ENCODE measurements at places on chromosomes 4 and X.

DNA sequence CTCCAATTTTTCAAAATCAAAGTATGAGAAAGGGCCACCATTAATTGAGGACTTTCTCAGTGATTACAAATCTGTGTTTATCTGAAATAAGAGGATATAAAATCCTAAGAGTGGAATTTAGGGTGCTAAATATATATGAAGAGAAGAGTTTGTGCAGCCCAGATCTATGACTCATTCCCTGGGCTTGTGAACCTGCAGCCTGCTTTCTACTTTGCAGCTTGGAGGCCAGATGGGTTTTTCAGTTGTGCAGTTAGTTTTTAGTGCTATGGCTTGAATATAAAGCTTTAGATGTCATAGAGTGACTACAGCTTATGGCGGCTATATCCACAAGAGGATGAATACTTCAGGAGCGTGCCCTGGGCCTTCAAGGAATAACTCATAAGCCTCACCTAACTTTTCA lies 1391.1 kb downstream of the FSTL5 start:
- DNase-seq: no peak

DNA sequence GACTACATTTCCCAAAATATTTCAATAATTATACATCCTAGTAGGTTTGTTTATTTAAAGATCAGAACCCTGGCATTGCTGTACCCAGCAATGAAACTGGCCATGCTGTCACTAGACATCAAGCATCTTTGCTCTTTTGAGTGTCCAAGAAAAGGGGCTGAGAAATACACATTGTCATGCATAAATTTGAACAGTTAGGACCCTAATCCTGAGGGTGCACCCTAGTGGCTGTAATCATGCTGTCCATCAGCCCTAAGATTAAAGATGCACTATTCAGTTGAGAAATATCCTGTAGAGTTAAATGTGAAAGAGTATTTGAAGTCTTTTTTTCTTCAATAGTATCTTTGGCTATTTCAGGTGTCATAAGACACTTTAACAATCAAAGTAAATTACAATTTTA lies 108.8 kb downstream of the NFKB1 start:
- no peak for DNase-seq

DNA sequence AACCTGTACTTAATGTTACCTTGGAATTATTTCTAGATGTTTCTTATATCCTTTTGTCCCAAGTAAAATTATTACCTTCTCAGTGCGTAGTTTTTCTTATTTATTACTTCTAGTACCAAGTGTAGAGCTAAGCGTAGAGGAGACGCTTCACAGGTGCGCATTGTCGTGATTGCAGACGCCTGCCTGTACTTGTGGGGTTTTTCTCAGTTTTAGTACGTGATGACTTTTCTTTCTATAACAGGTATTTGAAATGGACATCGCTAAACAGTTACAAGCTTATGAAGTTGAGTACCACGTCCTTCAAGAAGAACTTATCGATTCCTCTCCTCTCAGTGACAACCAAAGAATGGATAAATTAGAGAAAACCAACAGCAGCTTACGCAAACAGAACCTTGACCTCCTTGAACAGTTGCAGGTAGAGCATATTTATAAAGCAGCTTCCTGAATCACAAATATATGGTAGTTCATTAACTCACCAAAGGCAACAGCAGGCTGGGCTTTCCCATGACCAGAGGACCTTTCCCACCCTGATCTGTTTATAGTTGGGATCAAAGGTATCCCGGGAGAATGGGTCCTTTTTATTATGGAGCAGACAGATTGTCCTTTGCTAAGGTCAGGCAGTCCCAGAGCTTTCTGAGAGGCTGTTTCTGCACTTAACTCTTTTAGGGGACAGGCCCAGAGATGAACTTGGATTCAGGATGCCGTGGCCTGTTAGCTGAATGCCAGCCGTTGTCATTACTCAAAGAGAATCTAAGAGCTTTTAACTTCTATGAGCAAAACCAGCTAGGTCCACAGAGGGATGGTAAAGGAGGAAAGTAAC lies 172.9 kb downstream of the PTTG2 start:
- DNase-seq: no peak

- no peak for DNase-seq
Observed at GRCh38 chr4:19983072-19983471, 268.6 kb upstream of the SLIT2 start.

DNA sequence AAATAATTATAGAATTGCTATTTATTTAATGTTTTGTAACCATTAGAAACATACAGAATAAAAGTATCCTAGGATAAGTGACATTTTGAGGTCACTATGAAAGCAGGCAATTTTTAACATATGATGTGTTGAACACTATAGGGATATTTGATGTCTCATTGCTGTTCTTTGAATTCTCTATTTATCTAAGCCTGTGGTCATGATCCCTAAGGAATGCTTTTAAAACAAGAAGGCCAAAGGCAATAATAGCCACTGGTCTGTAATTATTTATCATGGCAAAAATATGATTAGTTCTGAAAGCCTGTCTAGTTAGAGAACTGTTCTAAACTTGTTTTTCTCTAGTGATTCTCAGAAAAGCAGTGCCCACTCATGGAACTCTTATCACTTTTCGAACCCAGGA lies 186.6 kb downstream of the RPA4 start:
- DNase-seq: no peak

DNA sequence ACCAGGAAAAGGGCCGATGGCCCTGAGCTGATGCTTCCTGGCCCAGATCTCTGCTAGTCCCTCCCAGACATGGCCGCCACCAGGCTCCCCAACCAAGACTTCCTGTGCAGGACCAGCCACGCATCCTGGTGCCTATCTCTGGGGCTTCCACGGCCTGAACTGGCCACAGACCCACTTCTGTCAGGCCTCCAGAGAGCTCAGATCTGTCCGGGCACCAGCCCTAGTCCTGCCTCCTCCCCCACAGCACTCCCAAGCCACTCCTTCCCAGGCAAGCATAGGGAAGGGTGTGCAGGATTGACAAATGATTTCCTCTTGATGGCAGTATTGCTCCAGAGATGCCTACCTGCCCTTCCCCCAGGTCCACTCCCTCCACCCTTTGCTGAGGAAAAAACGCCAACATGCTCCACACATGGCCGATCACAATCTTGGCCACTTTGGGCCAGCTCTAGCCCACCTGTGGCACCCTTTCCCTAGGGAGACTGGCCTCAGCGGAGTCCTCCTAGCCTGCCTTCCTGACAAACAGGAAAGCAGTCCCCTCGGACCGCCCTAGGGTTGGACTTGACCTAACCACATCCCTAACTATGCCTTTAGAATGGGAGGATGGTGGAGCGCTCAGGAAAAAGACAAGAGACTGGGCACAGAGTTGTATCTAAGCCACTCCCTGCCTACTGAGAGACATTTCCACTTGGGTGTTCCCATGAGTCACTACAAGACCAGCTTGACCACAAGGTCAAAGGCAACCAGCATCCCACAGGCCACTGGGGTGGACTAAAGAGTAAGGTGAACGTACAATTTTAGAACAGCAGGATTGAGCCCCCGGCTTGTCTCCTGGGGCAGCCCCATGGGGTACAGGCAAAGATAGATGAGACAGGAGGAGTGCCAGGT lies 277.5 kb upstream of the AGTR2 start:
- DNase-seq: no peak

GRCh38 chr4:138519436-138519835 lies 277.3 kb upstream of the SLC7A11 start:
- DNase-seq: no peak

DNA sequence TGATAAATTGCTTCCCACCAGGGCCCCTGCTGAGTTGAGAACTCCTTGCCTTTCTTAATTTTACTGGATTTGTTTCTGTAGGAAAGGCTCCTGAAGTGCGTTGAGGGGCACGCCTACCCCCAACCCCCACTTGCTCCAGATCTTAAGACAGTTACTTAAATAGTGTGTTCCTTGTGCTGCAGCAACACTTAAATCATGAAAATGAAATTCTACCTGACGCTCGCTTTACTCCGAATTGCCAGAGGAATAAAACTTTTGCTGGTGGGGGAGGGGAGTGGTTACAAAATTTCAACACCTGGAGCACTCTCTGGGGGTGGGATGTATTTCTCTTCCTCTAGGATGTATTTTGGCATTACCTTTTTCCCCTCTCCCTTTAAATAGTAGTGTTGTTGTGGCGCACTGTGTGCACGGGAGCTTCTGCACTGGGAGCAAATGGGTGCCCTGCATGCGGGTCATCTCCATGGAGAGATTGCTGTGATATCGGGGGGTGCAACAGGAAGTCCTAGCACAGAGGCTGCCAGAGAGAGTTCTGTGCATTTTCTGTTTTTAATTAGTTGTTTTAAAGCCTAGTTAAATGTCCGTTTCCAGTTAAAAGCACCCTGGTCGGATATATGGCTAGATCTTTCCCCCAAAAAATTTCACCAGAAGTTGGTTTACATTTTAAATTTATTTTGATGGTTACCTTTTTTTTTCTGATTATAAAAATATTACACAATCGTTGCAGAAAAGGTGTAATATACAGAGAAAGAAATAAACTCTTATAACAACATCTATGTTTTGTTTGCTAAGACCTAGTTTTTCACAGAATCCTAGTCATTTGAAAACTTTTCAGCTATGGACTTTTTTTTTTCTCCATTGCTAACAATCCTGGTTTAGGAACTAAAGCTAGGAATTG lies 207.7 kb downstream of the SOWAHB start:
- DNase-seq: no peak

DNA sequence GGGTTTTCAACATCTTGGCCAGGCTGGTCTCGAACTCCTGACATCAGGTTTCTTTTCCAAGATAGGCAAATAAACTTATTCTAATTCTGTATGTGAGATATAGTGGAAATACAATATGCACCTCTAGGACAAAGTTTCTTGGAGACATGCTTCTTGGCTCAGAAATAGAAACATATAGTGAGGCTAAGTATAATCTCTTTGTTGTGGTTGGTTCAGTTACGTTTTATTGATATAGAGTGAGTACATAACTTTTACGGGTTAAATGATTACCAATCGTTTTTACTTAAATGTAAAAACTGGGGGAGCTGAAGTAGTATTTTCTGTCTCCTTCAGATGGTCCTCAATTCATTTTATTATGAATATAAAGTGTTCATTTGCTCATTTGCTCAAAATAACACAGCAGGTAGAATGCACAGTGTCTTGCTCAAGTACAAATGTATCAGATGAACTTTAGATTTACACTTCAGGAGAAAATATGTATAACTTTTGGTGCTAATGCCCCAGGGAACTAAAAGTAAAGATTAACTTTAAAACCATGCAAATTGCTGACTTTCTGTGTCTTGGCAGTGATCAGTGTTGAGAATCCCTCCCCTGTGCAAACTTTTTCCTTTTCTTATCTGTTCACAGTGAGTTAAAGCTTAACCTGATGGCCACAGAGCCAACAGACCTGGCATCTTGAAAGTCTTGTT lies 77.6 kb downstream of the AFF1 start:
- DNase-seq: no peak

DNA sequence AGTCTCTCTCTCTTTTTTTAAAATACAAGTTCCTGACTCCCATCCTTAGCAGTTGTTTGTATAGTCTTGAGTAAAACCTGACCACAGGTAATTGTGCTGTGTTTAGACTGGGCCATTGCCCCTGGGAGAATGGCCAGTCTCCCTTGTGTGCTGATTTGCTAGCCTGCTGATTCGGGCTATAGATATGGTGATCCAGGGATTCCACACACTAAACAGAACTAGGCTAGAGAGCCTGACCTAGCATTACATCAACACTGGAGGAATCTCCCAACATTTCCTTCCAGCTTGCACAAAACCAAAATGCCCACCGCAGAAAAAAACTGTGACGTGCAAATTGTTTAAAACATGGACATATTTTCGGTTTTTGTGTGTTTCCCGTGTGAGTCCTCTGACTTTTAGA lies 5.1 kb downstream of the UPRT start:
- DNase-seq: no peak

- DNase-seq: no peak
Observed at GRCh38 chr4:93018806-93019205, 715.0 kb downstream of the GRID2 start.

DNA sequence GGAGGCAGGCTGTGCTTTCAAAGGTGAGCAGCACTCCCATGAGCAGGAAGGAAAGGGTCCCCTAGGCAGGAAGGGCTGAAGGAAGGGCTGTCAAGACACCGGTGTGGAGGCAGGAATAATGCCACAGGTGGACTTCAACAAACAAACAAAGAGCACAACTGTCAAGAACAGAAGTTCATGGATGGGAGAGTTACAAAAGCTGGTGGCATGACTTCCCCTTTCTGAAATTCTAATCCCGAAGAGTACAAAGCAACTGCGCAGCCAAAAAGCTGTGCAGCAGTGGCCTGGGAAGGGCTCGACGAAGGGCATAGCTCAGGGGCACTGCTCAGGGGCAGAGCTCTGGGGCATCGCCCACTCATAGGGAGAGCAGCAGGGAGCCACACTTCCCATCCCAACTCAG lies 582.3 kb upstream of the DIPK2B start:
- DNase-seq: no peak

- no peak for DNase-seq
Observed at GRCh38 chrX:97399400-97399799, 515.7 kb downstream of the RPA4 start.

DNA sequence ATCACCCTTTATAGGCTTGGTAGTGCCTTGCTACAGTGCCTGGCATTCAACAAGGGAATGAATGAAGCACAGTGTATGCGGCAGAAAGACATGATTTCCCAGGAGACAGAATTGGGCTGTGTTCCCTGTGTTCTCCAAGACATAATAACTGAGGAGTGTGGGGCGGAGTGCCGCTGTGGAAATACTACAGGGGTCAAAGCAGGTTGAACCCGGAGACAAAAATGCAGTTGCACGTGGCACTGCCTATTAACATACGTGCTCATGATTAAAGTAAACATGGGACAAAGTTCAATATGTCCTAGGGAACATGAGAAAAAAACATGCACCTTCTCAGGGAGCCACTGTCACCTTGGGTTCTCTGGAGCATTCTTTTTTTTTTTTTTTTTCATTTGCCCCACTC lies 820.8 kb downstream of the RPA4 start:
- no peak for DNase-seq

DNA sequence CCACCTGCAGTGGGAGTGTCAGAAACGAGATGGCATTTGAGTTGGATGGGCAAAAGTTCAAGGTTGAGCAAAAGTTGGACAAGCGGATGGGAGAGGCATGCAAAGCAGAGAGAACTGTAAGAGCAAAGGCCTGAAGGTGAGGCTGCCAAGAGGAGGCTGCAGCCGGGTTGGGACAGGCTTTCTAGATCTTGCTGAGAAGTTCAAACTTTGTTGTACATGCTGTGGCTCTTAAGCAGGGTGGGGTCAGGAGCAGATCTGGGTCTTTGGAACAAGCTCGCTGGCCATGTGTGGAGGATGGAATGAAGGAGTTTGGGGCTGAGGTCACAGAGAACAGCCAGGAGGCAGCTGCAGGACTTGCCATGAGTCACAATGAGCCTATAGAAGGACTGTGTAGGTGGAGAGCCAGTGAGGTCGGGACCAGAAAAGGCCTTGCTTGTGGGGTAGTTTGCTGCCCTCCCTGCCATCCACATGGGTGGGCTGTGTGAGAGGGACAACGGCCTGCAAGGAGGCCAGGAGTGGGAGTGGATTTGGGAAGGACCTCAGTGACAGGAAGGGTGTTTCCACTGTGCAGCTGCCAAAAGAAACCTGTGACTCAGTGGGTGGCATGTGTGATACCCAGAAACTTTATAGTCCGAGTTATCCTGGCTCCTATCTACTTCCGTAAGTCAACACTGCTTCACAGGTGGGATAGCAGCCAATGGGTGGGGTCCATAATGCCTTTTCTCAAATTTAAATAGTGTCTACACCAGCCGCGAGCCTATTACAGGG lies 210.4 kb downstream of the MID1IP1 start:
- no peak for DNase-seq
